ENCODE measurements at places on chromosomes 7 and 10.

DNA sequence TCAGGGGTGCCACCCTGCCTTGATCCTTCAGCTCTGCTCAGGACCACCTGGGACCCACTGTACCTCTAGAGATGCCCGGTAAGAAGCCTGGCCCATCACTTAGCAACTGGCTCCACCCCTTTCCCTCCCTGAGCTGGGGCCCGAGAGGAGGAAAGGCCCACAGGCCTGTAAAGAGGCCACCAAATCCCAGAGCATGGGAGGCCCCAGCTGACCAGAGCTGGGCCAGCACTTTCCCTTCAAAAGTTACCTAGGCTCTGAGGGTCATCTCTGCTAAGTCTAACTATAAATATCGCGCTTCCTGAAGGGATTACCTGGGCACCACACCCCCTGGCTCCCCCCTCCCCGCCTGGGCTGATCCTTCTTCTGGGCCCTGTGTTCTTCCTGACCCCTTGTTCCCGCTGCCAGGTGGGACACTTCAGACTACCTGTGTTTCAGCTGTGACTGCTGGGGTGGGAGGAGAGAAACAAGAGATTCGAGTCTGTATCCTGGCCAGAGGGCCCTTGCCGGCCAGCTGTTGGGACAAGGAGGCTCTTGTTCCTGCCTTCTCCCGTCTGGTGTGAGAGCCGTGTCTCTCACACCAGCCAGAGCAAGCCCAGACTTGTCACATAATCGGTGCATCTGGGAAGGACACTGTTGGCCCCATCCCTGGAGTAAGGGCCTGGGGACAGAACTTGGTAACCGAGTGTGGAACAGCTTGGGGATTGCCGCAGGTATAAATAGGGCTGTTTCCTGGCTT lies 22.8 kb upstream of the ANKRD2 start:
- no peak for DNase-seq

GRCh38 chr7:27145165-27145913 lies 1.9 kb upstream of the HOXA5 start:
- DNase-seq, result no peak

DNA sequence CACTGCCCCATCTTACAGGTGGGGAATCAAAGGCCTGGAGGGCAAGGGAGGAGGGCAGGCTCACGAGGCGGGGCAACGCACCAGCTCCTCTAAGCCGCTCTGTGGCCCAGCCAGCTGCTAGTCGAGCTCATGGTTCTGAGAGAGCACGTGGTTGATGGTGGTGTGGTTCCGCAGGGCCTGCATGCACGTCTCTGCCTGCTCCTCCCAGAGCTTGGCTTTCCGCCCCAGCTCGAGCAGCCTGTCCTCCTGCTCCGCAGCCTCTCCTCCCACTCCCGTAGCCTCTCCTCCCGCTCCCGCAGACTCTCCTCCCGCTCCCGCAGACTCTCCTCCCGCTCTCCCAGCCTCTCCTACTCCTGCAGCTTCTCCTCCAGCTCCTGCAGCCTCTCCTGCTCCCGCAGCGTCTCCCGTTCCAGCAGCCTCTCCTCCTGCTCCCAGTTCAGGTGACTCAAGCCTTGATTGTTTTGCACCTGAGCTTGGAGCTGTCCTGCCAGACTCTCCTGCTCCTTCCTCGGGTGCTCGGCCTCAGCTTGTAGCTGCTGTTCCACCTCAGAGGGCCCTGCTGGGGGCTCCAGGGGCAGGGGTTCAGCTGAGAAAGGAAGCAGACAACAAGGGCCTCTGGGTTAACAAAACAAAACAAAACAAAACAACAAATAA lies 19.1 kb upstream of the MTPAP start:
- no peak for DNase-seq

GRCh38 chr10:124152139-124153022 lies 59.0 kb upstream of the CHST15 start:
- DNase-seq, result no peak

- no peak for DNase-seq
Observed at GRCh38 chr10:623014-623413, 66.5 kb downstream of the DIP2C start.

DNA sequence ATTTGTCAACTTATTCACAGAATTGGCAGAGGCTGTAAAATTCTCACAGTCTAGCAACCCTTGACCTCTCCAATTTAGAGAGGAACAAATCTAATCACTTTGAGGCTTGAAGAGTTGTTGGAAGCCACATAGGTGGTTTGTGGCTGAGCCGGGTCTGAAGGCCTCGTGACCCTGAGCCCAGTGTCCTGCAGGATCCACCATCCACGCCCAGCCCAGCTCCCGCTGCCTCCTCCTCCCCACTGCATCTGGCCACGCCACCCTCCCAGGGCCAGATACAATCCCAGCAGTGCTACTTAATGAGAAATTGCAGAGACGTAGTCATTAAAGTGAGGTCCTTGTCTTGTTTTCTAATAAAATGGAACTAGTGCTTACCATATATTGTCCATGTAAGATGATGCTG lies 81.4 kb upstream of the SHH start:
- no peak for DNase-seq

- DNase-seq, result no peak
Observed at GRCh38 chr7:7375538-7375937, 160.1 kb downstream of the COL28A1 start.

DNA sequence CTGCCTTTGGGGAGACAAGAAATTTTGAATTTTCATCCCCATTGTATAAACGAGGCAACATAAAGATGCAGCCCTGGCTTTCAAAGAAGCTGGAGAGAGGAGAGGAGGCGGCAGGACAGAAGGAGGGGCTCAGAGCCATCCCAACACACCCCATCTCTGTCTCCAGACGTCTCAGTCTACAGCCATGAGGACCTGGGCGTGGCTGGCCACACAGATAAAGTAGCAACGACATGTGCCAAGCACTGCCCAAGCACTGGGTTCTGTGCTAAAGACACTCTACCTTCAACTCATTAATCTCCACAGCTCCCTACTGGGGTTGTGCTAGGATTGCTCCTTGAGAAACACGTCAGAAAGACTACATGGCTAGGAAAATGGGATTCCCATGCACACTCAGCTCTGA lies 65.2 kb downstream of the DLG5 start:
- no peak for DNase-seq

DNA sequence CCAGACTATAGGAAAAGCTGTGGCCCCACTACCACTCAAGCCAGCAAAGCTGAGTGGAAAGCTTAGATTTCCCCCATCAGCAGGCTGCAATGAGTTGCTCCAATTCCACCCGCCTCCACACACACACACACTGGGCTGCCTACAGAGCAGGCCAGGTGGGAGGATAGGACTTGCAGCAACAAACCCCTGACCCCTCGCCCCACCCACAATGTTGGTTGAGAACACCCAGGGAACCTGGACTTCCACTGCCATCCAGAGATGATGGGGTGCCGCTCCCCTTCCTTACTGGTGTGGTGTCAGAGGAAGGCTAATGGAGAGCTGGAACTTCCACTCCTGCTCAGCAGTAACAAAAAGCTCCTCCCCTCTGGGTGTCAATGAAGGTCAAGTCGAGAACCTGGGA lies 16.8 kb upstream of the PLEKHA1 start:
- no peak for DNase-seq

GRCh38 chr10:43134126-43134905 lies 3.9 kb upstream of the CSGALNACT2 start:
- no peak for DNase-seq

DNA sequence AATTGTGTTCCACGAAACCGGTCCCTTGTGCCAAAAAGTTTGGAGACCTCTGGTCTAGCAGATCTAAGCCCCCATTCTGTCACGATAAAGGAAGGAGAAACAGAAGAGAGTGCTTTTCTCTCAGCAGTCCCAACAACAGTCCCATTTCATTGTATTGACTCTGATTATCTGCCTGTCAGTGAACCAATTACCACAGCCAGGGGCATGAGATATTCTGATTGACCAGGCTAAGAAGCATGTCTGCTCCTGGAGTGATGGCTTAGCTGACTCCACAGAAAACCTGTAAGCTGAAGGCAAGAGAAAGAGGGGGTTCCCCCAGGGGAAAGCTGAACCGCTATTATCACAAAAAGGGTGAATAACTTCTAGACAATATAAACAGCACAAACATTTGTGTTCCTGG lies 765.4 kb downstream of the SORCS1 start:
- no peak for DNase-seq

GRCh38 chr7:121558288-121558687 lies 162.2 kb upstream of the FAM3C start:
- no peak for DNase-seq

- DNase-seq, result no peak
Observed at GRCh38 chr7:142422621-142423020, 164.8 kb upstream of the PRSS58 start.

- DNase-seq, result peak; percentile 29
Observed at GRCh38 chr7:48089046-48090003, at the start of gene UPP1. Gene UPP1 (plus strand): TSS chr7:48089265. CDS start chr7:48094784, 5,519 bp downstream.

GRCh38 chr7:22447762-22448161 lies 52.2 kb downstream of the STEAP1B start:
- DNase-seq, result no peak

DNA sequence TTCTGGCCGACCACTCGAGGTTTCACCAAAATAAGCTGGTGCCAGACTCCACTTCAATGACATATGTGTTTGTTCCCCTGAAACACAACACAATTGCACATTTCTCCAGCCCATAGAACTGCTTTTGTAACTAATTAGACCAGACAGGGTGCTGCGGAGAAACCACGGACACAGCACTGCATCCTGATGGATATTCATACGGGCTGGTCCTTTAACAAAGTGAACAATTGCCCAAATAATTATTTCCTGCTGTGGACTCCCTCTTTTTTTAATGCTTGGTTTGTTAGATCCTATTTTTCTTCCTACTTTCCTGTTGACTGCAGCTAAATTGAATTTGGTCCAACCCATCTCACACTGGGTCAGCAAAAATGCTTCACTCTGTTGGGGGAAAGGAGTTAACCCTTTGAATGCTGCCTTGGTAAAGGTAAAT lies 198.6 kb upstream of the BMPER start:
- DNase-seq, result peak; percentile 27

GRCh38 chr7:47493976-47494911 lies 87.7 kb downstream of the TNS3 start:
- DNase-seq, result no peak

DNA sequence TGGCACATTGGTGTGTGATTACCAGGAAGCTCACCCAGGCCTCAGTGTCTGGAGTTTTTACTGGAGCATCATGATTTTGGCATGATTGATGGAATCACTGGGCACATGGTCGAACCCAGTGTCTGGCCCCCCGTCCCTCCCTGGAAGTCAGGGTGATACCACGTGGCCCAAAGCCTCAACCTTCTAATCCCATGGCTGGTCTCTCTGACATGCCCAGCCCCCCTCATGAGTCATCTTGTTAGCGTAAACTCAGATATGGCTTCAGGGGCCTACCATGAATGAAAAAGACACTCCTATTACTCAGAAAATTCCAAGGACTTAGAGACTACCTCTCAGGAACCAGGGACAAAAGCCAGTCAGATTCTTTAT lies 109.3 kb downstream of the GRK5 start:
- no peak for DNase-seq

DNA sequence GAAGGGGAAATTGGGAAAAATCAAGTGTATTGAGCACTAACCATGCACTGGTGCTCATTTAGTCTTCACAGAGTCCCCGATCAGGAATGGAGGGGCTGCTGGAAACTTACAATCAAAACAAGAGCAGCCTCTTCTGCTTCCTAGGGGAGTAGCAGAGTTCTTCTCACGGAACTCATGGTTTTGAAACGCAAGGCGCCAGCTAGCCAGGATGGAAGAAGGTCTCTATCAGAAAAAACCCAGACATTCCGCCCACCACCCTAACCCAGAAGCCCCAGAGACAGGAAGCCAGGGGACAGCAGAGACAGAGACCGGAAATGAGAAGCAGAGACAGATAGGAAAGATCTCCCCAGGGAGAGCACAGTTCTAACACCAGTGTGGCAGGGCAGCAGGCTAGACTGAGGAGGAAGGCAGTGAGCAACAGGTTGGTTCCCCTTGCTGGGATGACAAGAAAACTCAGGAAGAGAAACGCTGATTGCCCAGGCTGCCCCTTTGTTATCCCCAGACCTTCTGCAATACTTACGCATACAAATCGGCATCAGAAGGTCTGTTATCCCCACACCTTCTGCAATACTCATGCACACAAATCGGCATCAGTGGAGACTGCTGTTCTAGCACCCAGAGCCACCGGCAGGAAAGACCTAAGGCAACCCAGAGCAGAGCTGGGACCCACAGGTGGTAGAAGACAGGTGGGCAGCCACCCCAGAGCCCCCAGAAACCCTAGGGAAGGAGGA lies 99.2 kb downstream of the CPXM2 start:
- no peak for DNase-seq

- DNase-seq, result no peak
Observed at GRCh38 chr10:132848951-132849545, 63.1 kb upstream of the NKX6-2 start.

DNA sequence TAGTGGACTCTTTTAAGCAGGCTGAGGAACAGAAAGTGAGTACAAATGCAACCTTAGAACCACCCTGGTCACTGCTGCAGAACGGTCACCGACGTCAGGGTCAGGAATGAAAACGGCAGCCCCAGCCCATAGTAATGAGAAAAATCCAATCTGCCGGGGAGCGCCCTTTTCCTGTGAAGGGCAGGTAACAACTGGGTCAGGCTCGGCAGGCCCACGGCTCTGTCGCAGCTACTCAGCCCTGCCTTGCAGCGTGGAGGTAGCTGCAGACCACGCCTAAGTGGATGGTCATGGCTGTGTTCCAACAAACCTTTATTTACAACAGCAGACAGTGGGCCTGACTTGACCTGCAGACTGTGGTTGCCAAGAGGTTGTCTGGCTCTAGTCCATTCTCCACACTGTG lies 563.2 kb downstream of the DNAJB6 start:
- DNase-seq, result peak; percentile 88

DNA sequence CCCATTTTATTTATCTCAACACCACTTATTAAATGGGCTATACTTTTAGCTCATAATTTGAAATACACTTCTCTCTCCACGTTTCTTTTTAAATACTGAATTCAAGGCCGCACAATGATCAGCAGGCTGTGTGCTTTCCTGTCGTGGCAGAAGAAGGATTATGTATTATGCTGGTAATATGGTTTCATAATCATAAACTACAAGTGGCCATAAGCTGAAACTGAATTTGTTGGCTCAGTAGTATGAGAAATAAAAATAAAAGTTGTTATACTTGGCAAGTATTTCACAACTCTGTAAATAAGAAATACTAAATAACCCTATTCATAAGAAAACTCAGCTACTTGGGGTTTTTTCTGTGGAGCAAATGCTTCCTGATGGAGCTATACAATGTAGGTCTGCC lies 313.6 kb downstream of the DOCK4 start:
- no peak for DNase-seq

- DNase-seq, result no peak
Observed at GRCh38 chr7:25663877-25664276, 435.6 kb upstream of the NPVF start.

DNA sequence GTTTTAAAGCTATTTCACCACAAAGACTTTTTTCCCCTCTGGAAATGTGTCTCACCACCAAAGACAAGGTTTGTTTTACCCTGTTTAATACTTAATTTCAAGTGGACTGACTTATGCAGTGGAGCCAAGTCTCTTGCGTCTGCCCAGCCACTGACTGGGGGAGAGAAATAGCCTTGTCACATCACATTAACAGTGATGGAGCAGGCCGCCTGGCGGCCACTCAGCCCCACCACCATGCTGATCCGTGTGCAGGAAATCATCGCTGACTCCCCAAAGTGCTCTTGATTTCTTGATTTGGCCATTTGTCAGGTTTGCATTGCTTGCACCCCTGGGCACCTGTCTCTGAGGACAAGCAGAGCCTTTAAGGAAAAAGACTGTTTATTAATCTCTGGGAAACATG lies 334.1 kb downstream of the GLRX3 start:
- no peak for DNase-seq

Data from NCI-H1092 treated with DMSO at 0.1 percent for 48 hours (cell line).